ENCODE measurements at places on chromosomes 6 and 20.

DNA sequence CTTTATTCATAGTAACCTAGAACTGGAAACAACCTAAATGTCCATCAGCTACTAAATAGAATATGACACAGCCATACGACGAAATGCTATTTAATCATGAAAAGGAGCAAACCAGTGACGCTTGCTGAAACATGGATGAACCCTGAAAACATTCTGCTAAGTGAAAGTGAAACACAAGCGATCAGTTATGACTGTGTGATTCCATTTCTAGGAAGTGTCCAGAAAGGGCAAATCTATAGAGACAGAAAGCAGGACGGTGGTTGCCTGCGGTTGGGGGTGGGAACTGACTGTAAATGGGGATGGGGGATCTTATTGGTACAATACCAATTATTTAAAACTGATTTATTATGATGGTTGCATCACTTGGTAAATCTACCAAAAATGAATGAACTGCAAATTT, 126.8 kb downstream of the IPCEF1 start:
- no peak for DNase-seq

DNA sequence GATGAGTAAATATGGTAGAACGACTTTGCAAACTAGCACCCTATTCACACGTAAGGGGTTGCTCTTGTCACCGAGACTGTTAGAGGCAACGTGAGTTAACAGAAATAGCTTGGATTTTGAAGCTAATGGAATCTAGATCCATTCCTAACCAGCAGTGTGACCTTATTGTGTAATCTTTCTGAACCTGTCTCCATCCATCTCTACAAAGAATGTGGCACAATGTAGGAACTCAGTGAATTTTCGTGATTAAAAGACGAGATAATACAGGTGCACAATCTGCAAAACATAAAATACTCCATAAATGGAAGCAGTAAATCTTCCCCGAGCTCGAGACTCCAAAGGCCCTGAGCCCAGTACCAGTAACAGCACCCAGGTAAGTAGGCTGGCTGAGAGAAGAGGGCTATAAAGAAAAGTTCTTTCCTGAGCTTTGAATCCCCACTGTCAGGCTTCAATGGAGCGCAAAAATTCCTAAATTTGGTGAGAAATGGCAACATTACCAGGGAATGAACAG, 801 bp upstream of the KIFC1 start:
- DNase-seq, result no peak

GRCh38 chr20:21111416-21111815, 5.3 kb upstream of the LINC00237 start:
- no peak for DNase-seq

DNA sequence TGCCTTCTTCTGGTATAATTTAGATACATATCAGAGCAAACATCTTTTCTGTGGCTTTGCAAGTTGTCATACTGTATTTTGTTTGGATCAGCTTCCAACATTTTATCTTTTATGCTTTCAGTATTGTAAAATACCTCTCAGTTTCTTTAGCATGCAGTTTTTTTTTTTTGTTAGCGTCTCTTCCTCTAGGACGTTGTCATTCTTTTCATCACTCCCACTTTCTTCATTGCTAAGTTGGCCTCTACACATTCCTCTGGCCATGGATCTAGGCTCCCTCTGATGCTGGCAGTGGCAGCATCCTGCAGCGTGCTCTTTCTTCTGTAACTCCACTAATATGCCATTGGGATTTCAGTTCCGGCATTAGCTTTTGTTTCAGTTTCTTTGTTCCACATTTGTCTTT, 21.7 kb downstream of the RPRD1B start:
- no peak for DNase-seq

DNA sequence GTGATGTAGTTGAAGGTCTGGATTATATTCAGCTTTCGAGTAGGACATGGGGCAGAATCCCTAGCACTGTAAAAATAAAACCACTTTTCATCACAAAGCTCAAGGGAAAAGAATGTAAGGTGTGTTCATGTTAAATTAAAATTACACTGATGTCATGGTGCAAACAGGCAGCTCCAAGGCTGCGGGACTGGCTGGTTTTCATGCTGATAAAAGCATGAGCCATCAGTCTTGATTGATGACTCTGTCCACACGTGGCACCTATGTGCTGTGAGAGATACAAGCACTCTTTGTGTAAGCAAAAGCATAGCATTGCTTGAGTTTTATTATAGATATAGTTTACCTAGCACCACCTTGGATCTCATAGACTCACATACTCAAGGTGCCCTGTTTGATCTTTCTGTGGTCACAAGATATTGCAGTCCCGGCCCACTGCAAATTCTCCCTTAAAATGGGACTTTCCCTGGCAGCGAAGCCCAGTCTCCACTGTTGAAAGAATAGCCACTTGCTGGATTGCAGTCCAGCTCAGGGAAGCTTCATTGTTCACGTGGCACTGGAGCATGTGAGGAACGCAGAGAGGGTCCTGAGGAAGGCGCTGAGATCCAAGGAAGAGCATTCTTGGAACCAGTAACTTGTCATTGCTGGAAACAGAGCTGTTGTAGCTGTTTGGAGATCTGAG, 90.6 kb downstream of the TIAM2 start:
- no peak for DNase-seq

- no peak for DNase-seq
Observed at GRCh38 chr6:32522302-32523047, 7.6 kb downstream of the HLA-DRB5 start.

DNA sequence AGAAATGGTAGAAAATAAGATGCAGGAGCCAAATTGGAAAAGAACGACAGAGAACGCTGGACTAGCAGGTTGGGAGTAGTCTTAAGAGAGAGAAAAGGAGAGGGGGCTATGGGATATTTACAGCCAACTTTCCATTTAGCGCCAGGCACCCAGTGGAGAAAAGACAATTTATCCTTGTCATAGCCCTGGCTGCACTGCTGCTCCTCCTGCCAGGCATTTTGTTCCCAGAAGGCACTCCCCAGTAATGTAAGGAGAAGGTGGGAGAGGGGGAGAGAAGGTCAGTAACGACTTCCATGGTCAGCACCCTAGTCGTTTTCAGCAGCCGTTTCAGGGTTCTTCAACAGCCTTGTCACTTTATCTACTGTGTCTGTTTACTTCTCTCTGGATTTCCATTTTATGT, 159.0 kb downstream of the TRMT11 start:
- no peak for DNase-seq

GRCh38 chr6:158313989-158314388, 1.7 kb downstream of the TULP4 start:
- DNase-seq, result no peak

DNA sequence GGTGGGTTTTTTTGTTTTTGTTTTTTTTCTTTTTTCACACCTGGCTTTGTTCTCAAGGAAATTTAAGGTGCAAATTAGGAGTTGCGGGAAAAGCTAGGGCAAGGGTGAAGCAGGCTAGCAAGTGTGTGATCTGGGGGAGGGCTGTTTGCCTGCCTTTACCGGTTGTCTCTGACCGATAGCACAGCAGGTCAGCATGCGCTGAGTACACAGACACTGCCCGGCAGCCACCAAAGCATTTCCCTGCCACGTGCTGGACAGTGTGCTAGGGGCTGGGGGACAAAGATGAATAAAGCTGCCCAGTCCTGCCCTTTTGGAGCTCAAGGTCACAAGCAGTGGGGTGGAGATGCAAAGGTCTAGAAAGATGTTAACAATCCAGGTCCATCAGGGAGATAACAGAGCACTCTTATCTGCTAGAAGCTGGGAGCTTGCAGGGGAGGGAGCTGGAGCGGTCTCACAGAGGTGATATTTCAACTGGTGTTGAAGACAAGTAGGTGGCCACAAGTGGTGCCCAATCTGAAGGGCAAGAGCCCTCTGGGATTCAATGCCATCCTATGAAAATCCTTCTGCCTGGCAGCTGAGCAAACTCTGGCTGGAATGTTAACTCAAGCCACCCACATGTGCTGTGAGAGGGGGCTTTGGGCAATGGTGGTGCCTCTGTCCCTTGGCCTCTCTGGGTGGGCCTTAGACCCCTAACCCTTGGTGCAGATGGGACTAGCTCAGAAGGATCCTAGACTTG, 24.5 kb downstream of the TTBK1 start:
- DNase-seq, result no peak

DNA sequence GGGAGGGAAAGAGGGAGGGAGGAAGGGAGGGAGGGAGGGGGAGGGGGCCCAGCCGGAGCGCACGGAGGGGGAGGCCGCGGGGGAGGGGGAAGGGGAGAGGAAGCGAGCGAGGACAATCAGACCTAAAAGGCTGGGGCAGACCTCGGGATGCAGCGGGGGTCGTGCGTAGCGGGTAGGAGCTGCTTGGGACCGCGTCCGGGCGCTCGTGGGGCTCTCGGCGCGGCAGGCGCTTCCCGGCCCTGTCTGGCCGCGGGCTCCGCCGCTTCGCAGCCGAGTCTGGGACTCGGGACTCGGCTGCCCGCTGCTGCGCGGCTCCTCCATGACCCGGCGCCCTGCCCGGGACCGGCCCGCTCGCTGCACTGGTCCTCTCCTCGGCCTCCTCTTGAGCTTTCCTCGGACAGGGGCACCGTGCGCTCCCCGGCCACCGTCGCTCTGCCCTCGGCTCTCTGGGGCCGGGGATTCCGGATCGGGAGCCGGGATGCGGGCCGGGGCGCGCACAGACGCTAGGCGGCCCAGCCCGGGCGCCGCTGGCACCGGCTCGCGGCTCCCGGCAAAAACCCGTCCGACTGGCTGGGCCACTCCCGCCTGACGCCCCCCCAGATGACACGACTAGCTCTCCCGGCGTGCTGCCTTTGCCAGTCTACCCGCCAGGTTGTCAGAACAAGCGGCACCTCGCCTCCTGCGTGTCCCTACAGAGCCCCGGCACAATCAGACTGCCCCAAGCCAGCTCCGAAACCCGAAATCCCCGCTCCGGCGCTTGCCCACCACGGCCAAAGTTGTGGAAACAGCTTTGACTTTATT, 2.2 kb downstream of the TFAP2A start:
- DNase-seq, result peak; percentile 18

- DNase-seq, result no peak
Observed at GRCh38 chr6:95501032-95501904, 76.1 kb upstream of the MANEA start.

GRCh38 chr6:52157301-52157941, 28.8 kb upstream of the IL17A start:
- no peak for DNase-seq

- no peak for DNase-seq
Observed at GRCh38 chr6:75770844-75771243, 21.8 kb downstream of the MYO6 start.

DNA sequence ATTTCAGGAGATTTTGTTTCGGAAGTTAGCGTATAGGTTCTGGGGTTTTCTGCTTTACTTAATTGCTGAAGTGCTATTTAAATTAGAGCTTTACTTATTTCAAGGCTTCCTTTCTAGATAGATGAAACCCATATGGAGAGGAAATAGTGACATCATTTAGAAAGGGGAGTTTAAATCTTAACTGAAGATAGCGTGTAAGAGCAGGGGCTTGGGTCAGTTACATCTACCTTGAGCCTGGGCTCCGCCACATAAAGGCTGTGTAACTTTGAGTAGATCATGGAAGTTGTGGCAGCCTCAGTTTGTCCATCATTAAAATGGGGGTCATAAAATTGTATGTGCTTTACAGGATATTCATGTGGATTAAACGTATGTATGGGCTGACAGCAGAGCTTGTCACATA, 4.7 kb downstream of the CDS2 start:
- no peak for DNase-seq
